Posterior vena cava (tissue), 2 donors: ENCODE measurements at places on chromosomes 6 and 20.

DNA sequence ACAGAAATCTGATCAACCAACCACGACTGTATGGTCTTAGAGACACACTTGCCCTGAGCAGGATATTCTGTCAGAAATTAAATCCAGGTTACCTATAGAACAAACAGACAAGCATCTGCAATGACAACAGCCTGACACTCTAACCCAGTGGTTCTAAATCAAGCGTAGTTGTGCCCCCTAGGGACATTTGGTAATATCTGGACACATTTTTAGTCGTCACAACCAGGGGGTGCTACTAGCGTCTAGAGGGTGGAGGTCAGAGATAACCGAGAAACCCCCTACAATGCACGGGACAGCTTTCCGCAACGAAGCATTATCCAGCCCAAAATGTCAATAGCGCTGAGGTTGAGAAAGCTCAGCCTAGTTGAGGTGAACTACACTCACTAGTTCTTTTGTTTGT, 32.3 kb downstream of the ID4 start:
- DNase-seq, result no peak

DNA sequence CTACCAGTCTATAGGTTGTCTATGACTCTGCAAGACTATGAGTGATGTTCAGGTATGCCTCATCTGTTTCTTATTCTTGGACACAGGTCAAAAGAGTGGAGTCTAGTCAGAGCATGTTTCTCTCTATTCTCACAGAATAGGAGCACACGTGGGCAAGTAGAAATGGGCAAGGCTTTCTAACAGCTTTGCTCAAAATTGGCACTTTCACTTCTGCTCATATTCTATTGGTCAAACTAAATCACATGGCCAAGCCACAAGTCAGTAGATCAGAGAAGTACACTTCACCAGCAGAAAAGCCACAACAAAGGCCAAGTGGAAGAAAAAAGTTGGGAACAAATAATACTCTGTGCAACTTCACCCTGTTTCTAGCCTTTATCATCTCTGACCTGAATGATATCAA, 354.5 kb upstream of the SYNCRIP start:
- no peak for DNase-seq

DNA sequence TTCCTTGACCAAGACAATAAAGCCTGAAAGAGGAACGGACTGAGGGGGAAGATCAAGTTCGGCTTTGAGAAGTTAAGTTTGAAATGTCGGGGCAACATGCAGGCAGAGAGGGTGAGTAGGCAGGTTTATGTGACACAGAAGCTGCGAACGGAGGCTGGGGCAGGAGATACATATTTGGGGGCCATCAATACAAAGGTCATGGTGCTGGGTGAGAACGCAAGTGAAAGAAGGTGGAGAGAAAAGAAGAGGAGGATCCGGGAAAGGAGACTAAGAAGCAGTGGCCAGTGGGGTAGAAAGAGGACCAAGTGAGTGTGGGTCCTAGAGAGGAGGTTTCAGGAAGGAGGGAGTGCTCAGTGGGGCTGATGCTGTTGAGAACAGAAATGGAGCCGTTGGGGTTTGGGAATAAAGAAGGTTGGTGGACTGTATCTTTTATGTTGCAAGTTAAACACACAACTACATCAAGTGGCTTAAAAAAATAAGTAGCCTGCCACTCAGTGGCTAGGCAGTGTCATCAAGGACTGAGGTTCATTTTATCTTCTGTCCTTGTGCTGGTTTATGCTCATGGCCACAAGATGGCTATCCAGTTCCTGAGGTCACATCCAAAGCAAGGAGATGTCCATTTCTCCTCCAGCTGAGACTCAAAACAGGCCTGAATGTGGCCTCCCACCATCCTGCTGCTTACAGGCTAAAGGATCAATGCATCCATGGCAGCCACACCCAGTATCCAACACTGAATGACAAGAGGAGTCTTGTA, 1.7 kb upstream of the BLCAP start:
- DNase-seq, result peak; percentile 11

DNA sequence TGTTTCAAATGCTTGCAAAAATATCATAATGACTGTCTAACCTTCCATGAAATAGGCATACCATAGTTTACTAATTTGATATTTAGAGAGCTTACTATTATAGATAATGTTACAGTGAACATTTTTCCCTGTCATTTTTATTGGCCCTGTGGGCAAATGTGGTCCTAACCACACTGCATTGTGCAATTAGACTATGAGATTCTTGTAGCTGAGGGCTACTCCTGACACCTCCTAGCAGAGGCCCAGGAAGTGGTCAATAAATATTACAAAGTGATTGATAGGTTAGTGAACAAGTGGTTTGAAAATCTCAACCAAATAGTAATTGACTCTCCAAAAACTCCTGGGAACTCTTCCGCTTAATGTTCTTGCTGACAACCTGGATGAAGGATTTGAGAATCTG, 160.5 kb upstream of the KCNG1 start:
- DNase-seq, result no peak

DNA sequence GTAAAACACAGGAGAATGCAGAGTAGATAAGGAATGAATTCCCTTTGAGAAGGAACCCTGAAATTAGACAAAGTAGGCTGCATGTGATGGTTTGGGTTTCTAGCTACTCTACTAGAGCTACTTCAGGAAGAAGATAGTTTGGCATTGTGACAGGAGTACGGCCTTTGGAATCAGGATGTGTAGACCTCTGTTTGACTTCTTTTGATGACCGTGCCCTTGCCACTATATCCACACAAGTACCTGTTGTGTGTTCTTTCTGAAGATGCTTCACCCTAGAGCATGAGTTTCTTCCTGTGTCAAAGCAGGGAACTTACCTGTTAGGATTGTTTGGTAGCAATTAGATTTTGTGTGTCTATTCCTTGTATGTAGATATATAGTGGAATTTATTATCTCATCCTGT, 41.7 kb downstream of the CD2AP start:
- no peak for DNase-seq

- DNase-seq, result no peak
These were observed 9.3 kb upstream of the POU3F2 start for GRCh38 chr6:98824902-98825599.
